CD4-positive, alpha-beta T cell treated with Interleukin-6 at 100 ng/mL for 8 hours (primary cell): ENCODE measurements at places on chromosomes 3 and 15.

DNA sequence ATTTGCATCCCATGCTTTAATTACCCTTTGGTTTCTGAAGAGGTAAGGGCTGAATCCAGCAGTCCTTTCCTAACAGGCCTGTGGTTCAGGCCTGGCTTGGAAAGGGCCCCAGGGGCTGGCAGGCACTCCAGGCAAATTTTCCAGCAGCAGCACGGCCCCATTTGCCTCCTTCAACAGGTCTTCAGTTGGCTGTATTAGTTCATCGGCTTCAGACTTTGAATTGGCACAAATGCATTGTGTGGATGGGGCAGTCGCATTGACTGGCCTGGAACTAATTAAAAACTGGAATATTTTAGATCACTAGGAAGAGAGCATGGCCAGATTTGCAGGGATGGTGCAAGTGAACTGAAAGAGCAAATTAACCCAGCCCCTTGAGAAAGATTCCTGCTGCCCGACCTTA, 207.8 kb upstream of the MCTP2 start:
- no peak for DNase-seq

- DNase-seq: no peak
These were observed 69.7 kb downstream of the RPLP1 start for GRCh38 chr15:69522361-69522760.

GRCh38 chr15:83498801-83499200, 51.7 kb downstream of the SH3GL3 start:
- DNase-seq: no peak

DNA sequence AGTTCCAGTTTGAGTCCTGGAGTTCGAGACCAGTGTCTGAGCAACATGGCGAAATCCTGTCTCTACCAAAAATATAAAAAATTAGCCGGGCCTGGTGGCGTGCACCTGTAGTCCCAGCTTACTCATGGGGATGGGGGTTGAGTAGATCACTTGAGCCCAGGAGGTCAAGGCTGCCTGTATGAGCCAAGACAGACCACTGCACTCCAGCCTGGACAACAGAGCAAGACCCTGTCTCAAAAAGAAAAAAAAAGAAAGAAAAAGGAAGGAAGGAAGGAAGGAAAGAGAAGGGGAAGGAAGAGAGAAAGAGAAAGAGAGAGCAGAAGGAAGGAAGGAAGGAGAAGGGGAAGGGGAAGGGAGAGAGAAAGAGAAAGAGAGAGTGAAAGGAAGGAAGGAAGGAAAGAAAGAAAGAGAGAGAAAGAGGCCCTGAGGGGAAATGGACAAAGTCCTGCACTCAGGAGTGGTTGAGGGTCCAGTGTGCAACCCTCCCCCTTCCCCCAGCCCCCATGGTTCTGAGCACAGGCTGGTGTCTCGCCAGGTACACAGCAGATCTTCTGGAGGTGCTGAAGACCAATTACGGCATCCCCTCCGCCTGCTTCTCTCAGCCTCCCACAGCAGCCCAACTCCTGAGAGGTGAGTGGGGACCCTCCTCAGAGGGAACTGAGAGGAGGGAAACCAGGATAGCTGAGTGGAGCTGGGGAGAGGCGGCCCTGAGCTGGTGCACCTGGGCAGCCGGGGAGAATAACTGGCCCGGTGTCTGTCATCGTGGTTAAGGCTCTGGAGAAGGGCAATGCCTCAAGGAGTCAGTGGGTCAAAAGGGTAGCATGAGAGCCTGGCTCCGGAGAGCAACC, 1.2 kb downstream of the SLC51A start:
- no peak for DNase-seq

GRCh38 chr3:53089511-53089910, 40.7 kb downstream of the RFT1 start:
- no peak for DNase-seq

- DNase-seq: no peak
These were observed 71.5 kb upstream of the ADAMTSL3 start for GRCh38 chr15:83582381-83582780.

DNA sequence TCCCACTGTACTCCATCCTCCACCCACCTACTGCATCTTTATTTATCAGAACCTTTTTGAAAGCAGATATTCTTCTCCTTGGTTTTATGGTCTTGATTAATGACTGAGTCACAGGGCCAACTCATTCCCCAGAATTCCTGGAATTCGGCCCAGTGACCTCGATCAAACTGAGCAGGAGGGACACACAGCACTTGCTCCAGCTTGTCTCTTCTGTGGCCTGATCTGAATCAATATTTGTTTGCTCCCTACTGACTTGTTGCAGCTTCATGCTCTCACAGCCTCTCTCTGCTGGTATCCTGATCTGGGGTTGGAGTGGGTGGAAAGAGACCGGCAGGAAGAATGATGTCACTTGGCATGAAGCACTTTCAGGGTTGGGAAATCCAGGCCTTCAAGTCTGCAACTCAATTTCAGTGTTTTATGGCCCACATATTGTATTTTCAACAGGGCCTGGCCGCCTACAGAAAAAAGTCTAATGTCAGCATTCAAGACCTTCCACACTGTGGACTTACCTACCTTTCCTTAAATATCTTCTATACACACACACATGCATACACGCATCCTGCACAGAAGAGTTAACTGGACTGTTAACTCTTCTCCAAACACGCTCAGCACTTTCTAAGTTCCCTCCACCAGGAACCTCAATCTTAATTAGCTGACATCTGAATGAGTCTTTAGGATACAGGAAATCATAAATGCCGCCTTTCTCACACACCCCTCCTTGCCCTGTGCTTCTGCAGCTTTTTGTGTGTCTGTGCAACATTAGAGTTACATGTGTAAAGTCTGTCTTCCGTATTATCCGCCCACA, 4.6 kb downstream of the ANXA2 start:
- DNase-seq: no peak

DNA sequence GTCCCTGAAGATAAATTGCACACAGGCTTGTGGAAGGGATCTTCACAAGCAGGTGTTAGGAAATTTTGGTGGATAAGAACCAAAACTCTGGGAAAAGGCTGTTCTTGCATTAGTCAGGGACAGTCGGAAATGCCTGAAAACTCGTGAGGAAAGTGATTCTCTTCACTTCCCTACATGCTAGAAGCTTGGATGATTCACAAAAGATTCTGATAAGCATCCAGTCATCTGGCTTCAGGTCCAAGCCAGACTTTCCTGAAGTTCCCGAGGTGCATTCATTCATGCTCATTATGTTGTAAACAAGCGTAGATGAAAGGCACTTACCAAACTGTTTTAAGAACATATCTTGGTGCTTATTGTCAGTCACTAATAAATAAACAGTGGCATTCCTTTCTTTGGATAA, 1028.7 kb downstream of the NTRK3 start:
- no peak for DNase-seq

DNA sequence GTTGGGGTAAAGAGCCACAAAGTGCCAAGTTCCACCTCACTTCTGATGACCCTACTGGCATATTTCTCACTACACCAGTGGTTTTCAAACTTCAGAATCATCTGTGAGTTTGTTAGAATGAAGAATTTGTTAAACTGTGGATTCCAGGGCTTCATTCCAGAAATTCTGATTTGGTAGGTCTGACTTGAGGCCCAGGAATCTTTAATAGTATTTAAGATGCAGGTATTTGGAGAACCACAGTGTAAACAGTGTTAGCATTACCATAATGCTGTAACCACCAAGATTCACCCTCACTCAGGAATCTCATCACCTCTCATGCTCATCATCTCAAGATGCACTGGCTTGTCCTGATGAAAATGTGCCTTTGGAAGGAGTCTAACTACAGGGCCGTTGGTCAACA, 6.0 kb downstream of the KCNMB3 start:
- no peak for DNase-seq

DNA sequence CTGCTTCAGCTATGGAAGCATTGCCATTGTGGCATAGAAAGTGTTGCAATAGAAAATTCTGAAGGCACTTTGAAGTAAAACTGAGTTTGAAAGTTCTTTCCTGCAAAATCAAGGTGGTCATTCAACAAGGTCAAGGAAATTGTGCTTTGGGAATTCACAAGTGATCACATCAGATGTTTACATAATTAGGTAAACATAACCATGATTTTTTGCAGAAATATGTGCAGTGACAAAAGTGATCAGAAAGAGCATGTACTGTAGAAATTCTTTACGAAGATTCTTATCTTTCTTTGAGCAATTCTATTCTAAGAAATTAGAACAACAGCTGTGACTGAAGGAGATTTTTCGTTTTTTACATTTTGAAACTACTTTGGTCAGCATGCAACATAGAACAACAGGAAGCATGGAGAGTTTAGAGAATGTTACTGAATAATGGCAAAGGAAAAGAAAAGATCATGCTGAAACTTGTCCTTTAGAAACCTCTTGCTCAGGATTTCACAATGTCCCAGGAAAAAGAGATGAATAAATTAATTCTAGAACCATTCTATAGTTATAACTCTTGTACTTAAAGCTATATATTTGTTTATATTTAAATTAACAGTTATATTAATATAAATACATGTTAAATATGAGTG, 643.4 kb upstream of the ARPP21 start:
- no peak for DNase-seq

DNA sequence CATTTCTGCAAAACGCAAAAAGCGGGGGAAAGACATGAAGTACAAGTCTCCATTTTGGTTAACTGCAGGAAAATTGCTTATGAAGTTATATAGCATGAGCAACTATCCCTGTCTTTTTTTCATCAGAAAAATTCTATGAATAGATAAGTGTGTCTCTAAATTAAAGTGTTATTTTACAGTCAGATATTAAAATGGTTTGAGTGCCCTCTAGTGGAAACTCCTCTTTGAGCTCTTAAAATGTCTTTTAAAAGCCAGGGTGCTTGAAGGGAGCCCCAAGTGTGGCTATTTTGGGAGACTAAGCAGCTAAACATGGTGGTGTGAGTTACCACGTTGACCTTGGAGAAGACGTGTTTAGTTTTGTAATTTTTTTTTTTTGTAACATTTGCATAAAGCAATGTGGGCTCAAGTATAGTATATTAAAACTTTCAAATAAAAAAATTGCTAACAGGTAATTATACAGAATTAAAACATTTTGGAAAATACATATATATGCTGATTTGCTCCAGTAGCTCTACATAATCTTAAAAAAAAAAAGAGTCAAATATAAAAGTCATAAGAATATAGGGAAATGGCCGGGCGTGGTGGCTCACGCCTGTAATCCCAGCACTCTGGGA, 77.2 kb downstream of the PPP2R3A start:
- DNase-seq: no peak

- no peak for DNase-seq
These were observed 104.1 kb upstream of the GOLGA8J start for GRCh38 chr15:29978411-29979382.

DNA sequence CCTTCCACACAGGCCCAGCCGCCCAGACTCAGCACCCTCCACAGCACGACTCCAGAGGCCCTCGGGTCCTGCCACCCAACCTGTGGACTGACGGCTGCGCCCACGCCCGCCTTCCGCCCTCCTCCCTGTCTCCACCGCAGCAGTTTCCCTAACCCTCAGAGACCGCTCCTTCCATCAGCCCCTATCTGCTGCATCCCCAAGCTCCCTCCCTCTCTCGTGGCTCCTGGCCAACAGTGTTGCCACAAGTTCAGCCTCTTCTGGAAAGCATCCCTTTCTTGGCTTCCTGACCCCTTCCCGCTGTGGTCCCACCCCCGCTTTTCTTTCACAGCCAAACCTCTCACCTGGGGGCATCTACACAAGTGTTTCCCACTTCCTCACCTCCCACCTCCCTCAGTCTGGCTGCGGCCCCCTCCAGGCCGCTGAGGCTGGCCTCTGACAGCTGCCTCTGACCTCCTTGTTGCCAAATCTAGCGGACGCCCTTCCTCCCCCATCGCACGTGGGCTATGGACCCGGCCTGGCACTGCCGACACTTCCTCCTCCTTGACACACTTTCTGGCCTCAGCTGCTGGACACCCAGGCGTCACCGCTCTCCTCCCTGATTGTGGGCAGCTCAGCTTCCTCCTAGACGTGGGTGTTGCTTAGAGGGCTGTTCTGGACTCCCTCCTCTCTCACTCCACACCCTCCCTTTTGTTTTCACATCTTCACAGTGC, 168.8 kb upstream of the TLE3 start:
- no peak for DNase-seq

DNA sequence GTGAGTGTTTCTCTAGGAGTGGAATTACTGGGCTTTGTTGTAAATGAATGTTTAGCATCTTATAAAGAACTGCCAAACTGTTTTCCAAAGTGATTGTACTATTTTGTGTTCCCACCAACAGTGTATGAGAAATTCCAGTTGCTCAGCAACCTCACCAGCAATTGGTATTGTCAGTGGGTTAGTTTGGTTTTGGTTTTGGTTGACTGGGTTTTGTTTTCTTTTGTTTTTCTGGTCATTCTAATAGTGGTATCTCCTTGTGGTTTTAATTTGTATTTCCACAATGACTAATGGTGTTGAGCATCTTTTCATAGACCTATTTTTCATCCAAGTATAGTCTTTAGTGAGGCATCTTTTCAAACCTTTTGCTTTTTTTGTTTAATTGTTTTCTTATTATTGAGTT, 27.1 kb downstream of the FILIP1L start:
- no peak for DNase-seq

DNA sequence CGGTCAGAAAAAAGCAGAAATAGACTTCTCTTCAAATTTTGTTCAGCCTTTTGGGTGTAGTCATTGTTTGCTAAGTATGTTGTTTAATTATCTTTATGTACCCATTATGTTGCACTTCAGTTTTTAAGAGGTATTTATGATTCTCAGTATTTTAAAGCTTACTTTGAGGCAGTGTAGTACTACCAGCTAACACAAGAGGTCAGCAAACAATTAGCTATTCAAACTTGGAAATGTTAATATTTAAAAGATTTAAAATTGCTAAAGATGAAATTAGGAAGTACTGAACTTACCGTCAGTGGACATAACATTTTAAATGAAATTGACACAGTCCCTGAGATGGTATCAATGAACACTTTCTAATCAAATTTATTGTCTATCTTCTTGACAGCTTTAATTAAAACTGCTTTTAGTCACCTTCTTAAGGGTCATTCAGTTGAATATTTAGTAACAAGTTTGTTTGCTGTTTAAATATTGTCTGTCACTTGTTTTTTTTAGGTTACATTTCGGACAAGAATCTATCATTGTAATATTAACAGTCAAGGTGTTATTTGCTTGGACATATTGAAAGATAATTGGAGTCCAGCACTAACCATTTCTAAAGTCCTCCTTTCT, 28.1 kb downstream of the NKIRAS1 start:
- DNase-seq: no peak

DNA sequence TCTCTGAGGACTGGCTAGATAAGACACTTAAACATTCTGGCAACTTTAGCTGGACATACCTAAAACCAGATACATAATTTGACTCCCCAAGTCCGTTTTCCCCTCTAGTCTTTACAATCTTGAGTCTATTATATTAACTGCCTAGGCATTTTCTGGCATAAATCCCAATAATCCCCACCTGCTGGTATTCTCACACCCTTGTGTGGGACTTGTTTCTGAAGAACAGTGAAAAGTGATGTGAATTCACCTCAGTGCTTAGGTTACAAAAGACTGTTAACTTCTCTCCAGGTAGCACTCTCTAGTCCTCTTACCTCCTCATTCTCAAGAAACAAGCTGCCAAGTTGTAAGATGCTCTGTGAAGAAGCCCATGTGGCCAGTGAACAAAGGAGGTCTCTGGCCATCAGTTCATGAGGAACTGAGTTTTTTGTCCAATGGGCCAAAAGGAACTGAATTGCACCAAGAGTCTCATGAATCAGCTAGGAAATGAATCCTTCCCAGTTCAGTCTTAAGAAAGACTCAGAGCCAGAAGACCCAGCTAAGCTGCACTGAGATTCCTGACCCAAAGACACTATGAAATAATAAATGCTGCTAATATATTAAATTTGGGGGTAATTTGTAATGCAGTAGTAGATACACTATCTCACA, 4.1 kb downstream of the OSBPL11 start:
- no peak for DNase-seq
